Dorsolateral prefrontal cortex (tissue), 122 donors: ENCODE measurements at places on chromosomes 5 and 9. TPM values are rescaled to one million over a fixed set of nuclear protein-coding genes. Genes with fewer than 3 reads are reported as not detected.

ANGPTL2 gene
- total RNA-seq: 13.7 TPM

IFNK gene
- not detected for total RNA-seq

ELOVL7 gene
- total RNA-seq: 19.8 TPM

DNA sequence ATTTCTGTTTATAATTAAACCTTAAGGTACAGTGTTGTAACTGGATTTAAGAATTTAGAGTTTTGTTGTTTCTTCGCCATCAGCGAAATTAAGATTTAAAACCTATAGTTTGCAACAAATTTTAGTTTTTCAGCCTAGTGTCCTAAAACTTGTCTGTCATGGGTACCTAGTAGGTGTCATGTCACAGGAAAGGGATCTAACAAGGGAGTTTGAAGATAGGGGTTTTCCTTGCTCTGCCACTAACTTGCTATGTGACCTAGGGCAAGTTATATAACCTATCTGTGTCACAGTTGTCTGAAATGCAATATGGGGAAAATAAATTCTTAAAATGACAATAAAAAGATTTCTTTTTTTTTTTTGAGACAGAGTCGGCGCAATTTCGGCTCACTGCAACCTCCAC lies 9.2 kb upstream of the ABL1 start:
- no peak for DNase-seq

GRCh38 chr9:237858-238345 lies 23.2 kb downstream of the DOCK8 start:
- DNase-seq: no peak

- no peak for DNase-seq
Measured at GRCh38 chr9:124810663-124811355, 33.9 kb downstream of the OLFML2A start.
